ENCODE measurements at places on chromosomes 11 and 22.

GRCh38 chr11:12403997-12404350, 26.6 kb downstream of the PARVA start:
- DNase-seq = no peak

GRCh38 chr11:126186025-126186698, 25.3 kb downstream of the RPUSD4 start:
- no peak for DNase-seq

- no peak for DNase-seq
These were observed 48.5 kb upstream of the DDI1 start for GRCh38 chr11:103987629-103988594.

DNA sequence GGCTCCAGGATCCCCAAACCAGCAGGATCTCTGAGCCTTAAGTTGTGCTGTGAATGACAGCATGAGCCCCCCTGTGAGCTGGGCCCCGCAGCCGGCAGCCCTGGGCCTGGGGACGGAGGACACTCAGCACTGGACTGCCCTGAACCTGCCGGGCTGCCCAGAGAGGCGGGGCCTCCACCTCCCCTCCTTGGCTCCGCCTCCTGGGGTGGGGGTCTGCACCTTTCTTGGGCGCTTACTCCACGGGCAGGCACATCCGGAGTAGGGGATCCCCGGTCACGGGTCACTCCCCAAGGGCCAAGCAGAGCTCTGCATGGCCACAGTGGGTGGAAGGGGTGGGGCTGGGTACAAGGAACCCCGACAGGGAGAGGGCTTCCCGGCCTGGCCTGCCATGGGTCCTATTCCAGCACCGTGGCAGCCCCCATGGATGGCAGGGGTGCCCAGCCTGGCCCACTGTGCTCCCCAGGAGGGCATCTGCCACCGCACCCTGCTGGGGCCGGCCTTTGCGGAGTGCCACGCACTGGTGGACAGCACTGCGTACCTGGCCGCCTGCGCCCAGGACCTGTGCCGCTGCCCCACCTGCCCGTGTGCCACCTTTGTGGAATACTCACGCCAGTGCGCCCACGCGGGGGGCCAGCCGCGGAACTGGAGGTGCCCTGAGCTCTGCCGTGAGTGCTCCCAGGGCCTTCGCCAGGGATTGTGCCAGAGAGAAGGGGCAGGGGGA, 5.4 kb downstream of the MUC5B start:
- DNase-seq = no peak

- DNase-seq = no peak
These were observed 45.0 kb downstream of the LHFPL7 start for GRCh38 chr22:24901448-24901847.

- DNase-seq = no peak
These were observed 25.5 kb upstream of the TIMP3 start for GRCh38 chr22:32775957-32776356.

Data from NCI-H1694 (cell line).